ENCODE measurements at places on chromosomes 13 and 19.

GRCh38 chr13:69970520-69970919 is 137.1 kb upstream of the ATXN8OS start:
- DNase-seq, result no peak

GRCh38 chr13:93425411-93425810 is 198.8 kb downstream of the GPC6 start:
- no peak for DNase-seq

GRCh38 chr13:82370316-82370715 is 1512.0 kb downstream of the SLITRK1 start:
- DNase-seq, result peak; percentile 29

DNA sequence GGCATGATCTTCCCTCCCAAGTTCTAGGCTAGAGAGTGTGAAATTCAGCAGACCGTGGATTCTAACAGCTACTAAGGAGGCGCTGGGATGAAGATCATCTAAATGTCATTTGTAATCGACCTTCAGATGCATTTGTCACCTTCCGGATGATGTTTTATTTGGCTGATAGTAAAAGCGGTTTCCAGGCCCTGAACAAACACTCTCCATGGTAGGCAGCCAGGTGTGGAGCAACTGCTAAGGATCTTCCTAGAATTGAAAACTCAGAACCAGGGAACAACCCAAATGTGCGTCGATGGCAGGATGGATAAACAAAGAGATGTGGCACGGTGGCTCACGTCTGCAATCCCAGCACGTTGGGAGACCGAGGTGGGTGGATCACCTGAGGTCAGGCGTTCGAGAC is 107.2 kb upstream of the CACNA1A start:
- no peak for DNase-seq

DNA sequence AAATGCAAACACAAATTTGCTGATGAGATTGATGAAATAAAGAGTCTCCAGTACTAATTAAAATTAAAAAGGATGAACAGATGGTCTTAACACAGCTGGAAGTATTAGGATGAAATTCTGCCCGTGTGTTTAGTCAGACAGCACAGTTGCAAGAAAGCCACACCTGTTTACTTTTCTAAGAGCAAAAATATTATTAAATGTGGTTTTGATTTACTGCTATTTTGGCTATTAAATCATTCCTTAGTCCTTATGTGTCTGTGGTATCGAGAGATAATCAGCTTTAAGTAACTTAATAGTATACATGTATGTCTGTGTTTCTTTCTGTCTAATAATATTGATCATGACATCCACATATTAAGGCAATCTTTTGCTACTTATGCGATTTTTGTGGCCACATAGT is 494.9 kb downstream of the GPC6 start:
- no peak for DNase-seq

GRCh38 chr13:37481885-37482227 is 116.7 kb downstream of the POSTN start:
- no peak for DNase-seq

DNA sequence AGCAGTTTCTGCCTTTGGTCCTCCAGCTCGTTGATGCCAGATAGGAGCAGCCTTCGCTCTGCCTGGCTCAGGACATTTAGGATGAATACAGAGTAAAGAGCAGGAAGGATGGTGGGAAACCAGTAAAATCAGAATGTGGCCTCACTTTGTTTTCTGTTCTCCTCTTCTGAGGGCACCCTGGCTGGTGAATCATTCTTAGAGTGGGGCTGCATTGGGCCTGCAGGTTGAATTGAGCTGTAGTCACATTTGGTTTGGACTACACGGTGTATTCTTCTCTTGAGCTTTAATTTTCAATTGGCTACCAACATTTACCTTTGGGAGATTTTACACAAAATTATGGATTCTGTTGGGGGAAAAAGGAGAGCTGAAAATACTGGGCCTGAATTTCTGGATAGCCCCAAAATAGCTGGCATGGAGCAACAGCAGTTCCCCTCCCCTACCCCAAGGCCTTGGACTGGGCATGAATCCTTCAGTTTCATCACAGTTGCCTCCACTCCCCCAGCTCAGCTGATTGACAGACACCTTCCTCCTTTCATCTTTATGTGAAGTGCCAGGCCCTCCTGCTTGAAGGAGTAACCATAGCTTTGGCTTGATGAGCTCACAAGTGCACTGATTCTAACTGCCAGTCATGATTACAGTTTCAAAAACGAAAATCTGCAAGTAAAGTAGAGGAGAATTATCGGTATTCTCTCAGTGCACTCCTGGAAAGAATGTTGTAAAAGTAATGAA is 24.3 kb downstream of the ERCC5 start:
- DNase-seq, result no peak

GRCh38 chr19:6039566-6040225 is 61.8 kb upstream of the RANBP3 start:
- no peak for DNase-seq

DNA sequence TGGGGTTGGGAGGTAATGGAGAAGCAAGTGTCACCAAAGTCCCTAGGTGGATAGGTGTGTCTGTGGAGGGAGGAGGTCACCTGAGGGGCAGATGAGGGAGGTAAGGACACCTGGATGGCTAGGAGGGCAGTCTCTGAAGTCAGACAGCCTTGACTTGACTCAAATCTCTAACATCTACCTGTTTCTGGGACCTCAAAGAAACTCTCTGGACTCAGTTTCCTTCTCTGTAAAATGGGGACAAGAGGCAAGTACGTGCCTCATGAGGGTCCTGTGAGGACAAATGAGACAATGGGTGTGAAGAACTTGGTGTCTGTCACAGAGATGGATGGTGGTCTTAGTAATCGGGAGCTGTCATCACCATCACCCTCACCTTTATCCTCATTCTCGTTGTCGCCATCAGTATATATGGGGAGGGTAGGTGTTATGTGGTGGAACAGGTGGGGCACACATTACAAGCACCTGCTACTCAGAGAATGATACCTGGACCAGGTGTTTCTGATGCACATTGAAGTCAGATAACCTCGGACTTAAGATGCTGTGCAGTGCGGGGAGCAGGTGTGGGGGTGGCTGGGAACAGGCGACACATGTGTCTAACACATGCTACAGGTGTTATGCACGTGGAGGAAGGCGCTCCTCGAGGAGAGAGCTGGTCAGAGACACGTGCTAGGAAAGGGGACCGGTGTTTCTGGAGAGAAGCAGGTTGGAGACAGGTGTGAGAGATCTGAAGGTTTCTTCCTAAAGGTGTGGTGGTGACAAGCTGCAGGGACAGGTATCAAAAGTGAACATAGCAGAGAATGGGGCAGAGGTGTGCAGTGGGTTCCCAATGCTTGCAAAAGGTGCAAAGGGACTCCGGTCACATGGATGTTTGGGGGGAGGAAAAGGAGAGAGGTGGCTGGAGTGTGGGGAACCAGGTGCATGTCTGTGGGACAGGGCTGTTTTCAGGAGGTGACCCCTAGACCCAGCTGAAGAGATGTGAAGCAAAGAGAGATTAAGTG is 3.8 kb downstream of the ERFL start:
- no peak for DNase-seq

DNA sequence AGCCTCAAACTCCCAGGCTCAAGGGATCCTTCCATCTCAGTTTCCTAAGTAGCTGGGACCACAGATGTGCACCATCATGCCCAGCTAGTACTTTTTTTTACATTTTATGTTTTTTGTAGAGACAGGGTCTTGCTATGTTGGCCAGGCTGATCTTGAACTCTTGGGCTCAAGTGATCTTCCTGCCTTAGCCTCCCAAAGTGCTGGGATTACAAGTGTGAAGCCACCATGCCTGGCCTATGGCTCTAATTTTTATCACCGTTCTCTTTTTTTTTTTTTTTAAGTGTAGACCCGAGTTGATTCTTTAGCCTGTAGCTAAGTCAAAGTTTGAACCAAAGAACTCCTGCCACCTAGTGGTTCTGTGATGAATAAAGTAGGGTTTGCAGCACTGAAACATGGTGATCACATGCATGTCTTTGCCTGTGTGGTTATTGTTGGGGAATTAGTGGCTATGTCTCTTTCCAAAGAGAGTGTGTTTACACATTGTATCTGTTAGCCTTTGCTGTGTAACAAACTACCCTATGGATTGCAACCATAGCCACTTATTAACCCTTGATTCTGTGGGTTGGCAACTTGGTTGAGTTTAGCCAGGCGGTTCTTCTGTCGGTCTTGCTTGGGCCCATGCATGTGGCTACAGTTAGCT is 11.6 kb downstream of the NFILZ start:
- peak; percentile 55 for DNase-seq

- DNase-seq, result no peak
These were observed 306.6 kb downstream of the ATP8A2 start for GRCh38 chr13:25678398-25678797.

- DNase-seq, result no peak
These were observed 403.3 kb downstream of the COG6 start for GRCh38 chr13:40058757-40059236.

DNA sequence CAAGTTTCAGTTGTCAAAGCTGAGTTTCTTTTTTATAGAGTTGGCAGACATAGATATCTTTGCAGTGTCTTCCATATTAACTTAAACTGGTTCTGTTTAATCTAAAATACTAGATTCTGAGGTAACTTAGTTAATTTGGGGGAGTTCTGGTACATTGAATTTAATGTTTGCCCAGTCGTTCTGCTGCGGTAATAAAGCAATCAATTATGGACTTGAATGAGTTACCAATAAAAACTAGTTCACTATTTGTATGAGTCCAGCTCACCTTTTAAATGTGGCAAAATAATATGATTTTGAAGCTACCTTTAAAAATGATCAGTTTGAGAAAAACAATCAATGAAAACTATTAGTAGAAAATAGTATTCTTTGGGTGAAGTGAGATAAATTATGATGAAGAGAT is 90.2 kb downstream of the LMO7 start:
- no peak for DNase-seq

- DNase-seq, result no peak
These were observed 50.3 kb upstream of the CLDN10 start for GRCh38 chr13:95502216-95502615.

- no peak for DNase-seq
These were observed 17.5 kb downstream of the ELAVL3 start for GRCh38 chr19:11463391-11463790.

DNA sequence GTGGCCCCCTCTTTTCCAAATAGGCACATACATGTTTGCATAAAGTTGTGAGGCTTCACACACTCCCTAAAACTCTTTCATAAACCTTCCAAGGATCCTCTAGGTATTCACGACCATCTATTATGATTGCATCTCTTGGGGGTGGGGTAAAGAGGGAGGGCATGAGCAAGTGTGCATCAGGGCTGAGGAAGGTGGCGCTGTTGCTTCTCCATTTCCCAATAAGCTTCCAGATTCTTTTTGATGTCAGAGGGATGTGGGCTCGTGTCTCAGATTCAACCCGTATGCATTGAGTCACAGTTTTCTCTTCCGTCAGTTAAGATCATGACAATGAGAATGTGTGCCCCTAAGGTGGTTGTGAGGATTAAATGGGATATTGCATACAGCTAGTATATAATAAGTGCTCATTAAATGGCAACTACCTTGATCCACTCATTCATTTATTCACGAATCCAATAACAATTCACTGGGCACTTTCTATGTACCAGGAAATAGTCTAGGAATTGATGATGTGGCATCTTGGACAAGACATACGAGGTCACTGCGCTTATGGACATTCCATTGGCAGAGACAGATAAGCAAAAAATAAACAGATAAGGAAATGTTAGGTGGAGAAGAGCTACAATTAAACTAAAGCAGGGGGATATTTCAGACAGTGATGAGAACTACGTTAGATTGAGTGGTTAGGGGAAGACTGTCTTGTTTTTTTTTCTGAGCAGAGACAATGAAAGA is 10.3 kb downstream of the CYP2B6 start:
- no peak for DNase-seq

DNA sequence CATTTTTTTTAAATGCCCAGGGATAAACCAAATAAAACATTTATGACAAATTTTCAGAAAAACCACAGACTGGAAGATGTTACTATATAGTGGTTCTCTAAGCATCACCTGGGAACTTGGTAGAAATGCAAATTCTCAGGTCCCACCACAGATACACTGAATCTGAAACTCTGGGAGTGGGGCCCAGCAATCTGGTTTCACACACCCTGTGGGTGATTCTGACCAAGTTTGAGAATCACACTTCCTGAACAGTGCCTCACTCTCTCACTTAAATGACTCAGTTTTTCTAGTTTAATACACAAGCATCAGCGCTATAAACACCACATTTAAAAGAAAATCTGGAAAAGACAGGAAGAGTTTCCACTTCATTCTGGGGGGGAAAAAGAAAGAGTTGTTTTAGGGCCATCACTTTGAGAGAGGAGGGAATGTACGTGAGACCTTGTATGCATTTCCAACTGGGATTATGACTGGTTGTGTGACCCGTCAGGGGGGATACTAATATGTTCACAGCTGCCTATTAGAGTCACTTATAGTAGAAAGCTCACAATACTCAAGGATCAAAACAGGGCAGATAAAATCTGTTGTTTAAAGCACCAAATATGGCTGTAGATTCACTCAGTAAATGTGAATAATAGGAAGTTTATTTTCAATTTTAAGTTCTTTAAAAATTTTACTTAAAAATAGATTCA is 567.7 kb downstream of the GPC6 start:
- DNase-seq, result no peak

DNA sequence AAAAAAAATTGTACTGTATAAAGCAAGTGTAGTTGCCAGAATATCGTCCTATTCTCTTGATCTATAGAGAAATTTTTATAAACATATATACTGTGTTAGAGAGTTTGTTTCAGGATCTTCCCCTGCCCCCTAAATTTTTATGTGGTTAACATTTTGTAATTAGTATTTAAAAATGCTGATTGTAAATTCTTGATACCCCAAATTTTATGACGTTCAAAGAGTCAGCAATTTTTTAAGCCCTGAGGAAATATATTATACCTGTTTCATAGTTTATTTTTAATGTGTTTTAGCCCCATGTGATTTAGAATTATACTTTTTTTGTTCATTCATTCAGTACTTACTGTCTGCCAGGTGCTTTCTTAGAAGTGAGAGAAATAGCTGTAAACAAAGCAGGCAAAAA is 7.3 kb upstream of the KCTD4 start:
- no peak for DNase-seq

GRCh38 chr19:7442423-7442822 is 46.4 kb downstream of the PEX11G start:
- peak; percentile 63 for DNase-seq

- no peak for DNase-seq
These were observed 24.1 kb downstream of the CLEC4M start for GRCh38 chr19:7787141-7787540.

- DNase-seq, result no peak
These were observed 71.4 kb upstream of the IRS2 start for GRCh38 chr13:109857803-109858202.

GRCh38 chr13:113458253-113459065 is 5.2 kb upstream of the ADPRHL1 start:
- peak; percentile 24 for DNase-seq

DNA sequence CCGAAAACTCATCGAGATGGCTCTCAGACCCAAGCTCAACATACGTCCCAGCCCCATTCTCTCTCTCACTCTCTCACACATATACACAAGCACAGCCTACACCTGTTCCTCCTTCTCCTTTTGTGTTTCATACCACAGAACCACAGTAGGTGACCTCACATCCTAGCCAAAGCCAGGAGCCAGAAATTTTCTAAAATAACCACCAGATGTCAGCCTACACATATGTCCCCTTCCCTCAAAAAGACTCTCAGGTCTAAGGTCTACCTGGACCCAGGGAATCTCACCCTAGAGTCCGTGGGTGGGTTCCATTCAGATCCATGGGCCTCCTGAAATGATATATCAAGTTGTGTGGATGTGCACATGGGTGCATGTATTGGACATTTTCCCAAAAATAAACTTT is 104.2 kb upstream of the IPO5 start:
- DNase-seq, result peak; percentile 24

All from tongue (tissue), 3 donors.